ENCODE measurements at places on chromosomes 16 and 17.

DNA sequence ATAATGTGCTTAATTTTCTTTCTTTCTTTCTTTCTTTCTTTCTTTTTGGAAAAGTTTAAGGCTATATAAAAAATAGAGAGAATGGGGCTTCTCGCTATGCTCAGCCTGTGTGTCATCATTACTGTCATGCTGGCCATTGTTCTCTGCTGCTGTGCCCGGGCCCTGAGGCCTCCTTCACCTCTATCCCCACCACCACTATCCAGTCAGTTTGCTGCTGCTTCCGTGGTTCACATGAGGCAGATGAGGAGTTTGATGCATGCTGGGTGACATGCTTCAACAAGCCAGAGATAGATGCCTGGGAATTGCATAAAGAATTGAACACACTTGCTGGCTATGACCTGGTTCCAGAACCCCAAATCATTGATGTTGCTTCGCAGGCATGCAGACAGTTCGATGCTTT, 36.3 kb downstream of the PITPNC1 start:
- no peak for DNase-seq

GRCh38 chr17:59093702-59094231, 12.9 kb downstream of the TRIM37 start:
- peak; percentile 33 for DNase-seq

DNA sequence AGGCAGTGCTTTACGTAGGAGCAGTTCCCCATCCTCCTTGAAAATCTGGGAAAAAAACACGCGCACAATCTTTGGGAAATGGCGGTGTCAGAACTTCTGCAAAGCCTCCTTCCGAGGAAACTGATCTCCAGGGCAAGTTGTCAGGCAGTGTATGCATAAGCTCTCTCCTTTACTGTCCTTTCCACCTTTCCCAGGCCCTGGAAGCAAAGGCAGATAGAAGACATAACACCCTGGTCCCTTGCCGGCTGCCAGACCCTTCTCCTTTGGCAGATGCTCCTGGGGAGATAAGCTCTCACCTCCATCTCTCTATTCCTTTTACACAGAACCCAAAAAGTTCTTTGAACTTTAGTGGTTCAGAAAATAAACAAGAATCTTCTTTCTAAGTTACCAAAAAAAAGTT, 12.4 kb downstream of the TOB1 start:
- no peak for DNase-seq

DNA sequence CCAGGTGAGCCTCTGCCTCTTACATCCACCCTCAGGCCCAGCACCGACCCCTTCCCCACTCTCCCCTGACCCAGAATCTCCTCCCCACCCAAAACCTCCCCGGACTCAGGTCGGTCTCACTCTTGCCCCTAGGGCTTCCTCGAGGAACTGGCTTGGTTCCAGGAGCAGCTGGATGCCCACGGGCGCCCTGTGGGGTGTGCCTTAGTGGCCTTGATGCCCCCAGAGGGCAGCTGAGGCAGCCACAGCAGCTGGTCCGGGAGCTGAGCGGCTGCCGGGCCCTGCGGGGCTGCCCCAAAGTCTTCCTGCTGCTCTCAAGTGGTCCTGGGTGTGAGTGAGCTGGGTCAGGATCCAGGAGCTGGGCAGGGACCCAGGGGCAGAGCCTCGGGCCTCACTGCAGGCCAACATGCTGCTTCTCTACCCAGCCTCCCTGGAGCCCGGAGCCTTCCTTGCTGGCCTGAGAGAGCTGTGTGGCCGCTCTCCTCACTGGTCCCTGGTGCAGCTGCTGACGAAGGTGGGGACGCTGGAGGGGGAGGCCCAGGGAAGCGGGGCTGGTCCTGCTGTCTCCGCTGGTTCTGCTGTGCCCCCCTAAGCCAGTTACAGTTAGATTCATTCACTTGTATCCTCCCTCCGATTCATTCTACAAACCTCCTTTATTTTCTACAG, 9.6 kb downstream of the ZNF213 start:
- DNase-seq = no peak

DNA sequence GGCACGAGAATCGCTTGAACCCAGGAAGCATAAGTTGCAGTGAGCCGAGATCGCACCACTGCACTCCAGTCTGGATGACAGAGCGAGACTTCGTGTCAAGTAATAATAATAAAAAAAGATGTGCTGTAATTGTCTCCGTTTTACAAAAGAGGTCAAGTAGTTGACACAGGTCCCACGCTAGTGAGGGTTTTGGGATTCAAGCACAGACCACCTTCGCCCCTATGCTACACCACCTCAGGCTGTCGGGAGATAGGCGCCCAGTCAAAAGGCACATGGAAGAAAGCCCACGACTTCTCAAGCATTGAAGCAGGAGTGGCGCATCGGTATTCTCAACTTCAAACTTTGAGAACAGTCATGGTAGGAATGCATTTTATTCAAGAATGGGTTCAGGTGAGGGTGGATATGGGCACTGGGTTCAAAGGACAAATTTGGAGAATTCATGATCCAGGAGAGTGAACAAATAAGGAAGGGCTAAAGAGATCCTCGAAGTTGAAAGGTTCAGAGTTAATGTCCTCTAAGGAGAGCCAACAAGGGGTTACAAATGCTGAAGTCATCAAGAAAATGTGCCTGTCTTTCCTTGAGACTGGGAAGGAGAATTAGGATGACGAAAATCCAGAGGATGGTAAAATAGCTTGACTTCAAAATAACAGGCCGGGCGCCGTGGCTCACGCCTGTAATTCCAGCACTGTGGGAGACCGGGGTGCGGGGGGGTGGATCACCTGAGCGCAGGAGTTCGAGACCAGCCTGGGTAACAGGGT, 1.4 kb upstream of the AMZ2 start:
- no peak for DNase-seq

DNA sequence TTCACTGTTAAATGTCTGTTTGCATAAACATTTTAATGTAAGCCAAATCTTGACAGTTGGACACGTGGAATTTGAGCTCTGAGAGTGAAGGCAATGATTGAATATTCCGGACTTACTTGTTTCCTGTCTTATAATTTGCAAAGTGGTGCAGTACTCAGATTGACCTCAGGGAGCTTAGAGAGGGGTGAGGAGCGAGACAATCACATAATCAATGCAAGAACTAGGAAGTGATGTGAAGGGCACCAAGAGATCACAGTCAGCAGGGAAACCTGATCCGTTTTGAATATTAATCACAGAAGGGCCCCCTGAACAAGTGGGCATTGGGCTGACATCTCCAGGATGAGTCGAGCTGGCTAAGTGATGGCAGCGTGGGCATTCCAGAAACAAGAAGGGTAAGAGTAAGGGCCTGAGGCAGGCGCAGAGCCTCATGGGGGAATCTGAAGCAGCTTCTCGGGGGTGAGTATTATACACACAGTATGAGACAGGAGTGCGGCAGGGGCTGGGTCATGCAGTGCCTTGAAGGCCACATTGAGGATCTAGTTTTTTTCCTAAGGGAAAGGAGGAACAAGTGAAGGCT, 26.1 kb downstream of the TEX2 start:
- peak; percentile 56 for DNase-seq

GRCh38 chr16:13959626-13960025, 39.7 kb downstream of the ERCC4 start:
- no peak for DNase-seq

GRCh38 chr17:45653616-45654015, 130.5 kb upstream of the CRHR1 start:
- DNase-seq = no peak

GRCh38 chr16:19860166-19861041, 24.2 kb downstream of the GPRC5B start:
- DNase-seq = no peak

GRCh38 chr16:65120461-65120830, 1.4 kb downstream of the CDH11 start:
- DNase-seq = no peak

- peak; percentile 84 for DNase-seq
Observed at GRCh38 chr17:7844292-7845154, 10.3 kb upstream of the TMEM88 start.

DNA sequence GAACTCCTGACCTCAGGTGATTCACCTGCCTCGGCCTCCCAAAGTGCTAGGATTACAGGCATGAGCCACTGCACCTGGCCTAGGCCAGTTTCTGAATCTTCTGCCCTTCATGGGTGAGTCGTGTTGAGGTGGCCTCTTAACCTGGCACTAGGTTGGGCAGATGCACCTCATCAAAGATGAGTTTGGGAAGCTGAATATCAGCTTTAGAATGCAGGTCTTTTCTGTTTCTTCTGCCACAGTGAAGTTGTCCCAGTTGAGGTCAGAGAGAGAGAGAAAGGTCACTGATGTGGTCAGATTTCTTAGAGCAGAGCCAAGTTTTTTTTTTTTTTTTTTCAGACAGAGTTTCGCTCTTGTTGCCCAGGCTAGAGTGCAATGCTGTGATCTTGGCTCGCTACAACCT, 111.3 kb upstream of the WSCD1 start:
- no peak for DNase-seq

DNA sequence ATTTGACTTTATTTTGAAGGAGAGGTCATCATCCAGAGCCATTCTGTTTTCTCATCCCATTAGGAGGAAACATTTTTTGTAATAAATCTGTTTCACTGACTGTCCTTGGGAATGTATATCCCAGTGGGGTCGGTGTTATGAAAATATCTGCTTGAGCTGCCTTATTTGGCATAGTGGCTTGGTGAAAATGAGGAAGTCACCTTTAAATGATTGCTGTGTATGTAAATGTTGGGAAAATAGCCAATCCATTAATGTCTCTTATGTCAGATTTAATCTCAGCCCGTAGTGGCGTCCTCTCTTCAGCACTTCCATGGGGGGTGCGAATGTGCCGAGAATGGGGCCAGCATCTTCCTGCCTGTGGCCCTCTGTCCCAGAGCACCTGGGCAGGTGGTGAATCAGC, 57.6 kb downstream of the BANP start:
- no peak for DNase-seq

GRCh38 chr17:81858170-81858966, 2.0 kb downstream of the P4HB start:
- DNase-seq = no peak

- no peak for DNase-seq
Observed at GRCh38 chr16:66511602-66512271, 38.2 kb downstream of the TK2 start.

DNA sequence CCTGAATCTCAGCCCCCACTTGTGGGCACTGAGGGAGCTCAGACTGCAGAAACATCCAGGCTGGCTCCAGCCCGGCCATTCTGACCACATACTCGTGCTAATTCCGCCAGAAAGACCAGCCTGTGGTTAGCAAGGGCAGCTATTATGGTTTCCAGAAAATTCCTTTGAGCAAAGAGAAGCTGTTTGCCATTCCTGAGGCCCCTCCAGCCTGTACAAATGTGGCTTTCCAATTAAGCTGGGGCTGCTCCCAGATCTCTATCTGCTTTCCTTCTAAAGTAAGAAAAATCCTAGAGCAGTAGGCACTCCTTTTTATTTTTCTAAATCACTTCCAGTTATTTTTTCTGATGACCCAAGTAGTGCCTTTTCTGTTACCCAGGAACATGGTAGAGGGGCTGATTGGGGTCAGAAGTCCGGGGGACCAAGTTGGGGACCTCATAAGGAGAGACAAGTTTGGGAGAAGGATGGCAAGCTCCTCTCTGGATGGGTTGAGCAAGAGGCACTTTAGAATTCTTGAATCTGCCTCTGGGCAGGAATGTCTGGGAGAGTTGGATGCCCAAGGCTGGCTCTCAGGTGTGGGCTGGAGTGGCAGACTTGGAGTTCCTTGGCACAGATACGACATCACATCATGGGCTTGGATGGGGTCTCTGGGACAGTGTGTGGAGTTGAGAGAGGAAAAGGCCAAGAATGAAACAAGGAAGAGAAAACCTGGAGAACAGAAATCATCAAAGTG, 83.3 kb upstream of the TNRC6C start:
- DNase-seq = no peak

- DNase-seq = peak; percentile 66
Observed at GRCh38 chr16:84484579-84485254, 19.7 kb downstream of the MEAK7 start.

DNA sequence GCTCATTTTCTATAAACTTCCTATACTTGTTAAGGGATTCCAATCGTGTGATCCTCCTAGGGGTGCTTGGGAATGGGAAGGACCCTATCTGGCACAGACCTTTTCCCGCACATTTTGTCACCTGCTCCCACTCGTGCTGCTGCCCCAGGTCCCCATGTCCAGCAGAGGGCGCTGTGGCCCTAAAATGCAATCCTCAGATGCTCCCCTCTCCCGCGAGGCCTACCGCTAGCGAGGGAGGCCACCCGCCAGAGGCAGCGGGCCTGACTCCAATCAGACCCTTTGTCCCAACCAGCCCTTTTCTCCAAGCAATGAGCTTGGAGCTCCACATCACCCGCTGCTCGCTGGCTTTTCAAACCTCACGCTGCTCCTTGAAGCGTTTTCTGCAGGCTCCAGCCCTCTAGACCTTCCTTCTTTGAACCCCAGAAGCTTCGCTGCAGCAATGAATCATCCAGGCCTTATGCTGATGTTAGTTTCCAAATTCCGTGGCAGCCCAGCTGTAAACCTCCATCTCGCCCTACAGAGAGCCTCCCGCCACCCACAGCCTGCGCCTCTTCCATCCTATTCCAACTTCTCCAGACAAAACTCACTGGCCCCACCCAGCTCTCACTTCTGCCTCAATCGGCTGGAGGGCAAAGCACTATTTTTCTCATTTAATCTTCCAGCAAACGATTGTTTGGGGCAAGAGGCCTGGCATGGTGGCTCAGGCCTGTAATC, 23.6 kb upstream of the FZD2 start:
- DNase-seq = peak; percentile 94

GRCh38 chr17:39754958-39755553, 17.3 kb downstream of the GRB7 start:
- DNase-seq = no peak

DNA sequence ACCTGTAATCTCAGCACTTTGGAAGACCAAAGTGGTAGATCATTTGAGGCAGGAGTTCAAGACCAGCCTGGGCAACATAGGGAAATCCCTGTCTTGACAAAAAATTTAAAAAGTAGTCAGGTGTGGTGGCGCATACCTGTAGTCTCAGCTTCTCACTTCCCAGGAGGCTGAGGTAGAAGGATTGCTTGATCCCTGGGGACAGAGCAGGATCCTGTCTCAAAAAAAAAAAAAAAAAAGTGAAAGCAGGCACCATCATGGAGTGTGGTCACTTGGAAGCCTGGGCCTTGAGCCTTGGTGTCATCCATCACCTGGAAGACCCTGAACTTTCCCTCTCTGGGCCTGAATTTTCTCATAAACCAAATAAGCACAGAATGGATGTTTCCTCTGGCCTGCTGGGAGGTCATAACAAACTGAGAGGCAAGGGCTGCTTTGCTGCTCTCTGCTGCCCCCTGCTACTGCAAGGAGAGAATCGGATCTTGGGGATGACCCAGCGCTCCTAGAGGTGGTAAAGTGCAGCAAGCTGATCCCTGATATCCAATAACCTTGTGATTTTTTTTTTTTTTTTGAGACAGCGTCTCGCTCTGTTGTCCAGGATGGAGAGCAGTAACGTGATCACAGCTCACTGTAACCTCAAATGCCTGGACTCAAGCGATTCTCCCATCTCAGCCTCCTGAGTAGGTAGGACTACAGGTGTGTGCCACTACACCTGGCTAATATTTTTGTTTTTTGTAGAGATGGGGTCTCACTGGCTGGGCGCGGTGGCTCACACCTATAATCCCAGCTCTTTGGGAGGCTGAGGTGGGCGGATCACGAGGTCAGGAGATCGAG, 75.9 kb upstream of the RNU2-1 start:
- DNase-seq = no peak
